Stimulated activated CD8-positive, alpha-beta memory T cell treated with anti-CD3 and anti-CD28 coated beads, Interleukin-7, amount 100 ng/mL, for 1 hour (primary cell): ENCODE measurements at places on chromosomes 3 and 15.

- no peak for DNase-seq
Measured at GRCh38 chr15:45585069-45585791, 1.9 kb upstream of the BLOC1S6 start.

- DNase-seq = no peak
Measured at GRCh38 chr3:16378415-16378814, 113.4 kb downstream of the OXNAD1 start.

DNA sequence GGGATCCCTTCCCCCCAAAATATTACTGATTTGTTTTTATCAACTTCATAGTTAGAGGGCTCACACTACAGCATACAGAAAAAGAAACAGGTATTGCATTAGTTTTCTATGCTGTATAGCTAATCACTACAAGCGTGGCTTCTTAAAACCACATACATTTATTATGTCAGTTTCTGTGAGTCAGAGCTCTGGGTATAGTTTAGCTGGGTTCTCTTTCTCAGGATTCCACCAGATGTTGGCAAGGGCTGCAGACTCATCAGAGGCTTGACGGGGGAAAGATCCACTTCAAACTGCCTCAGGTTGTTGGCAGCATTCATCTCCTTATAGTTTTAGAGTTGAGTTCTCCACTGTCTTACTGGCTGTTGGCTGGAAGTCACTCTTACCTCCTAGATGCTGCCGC lies 328.0 kb downstream of the NLGN1 start:
- DNase-seq = no peak

- no peak for DNase-seq
Measured at GRCh38 chr15:24761704-24762302, 86.2 kb downstream of the NPAP1 start.

DNA sequence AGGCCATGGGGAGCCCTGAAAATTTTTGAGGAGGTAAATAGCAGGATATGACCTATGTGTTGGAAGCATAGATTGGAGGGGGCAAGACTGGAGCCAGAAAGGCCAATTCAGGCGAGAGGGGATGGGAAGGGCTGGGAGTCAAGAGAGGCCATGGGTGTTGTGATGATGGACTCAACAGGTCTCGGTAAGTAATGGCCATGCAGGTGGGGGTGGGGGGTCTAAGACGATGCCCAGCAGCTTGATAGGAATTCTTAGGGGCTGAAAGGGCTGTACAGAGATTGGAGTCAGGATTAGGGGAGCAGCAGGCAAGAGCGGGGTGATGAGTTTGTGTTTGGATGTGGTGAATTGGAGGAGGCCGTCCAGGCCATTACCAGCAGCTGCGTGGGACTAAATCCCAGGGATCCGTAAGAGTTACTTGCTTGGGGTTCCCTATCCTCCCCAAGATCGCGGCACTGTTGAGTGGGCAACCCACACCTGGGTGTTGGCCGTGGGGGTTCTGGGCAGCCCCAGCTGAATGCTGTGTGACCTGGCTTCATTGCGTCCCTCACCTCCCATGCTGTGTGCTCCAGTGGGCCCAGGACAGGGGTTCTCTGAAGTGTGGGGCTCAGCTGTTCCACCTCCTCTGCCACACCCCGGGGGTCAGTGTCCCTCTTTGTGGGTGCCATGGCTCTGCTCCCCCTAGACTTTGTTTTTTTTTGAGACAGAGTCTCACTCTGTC lies 41.8 kb upstream of the CHRNB4 start:
- no peak for DNase-seq

GRCh38 chr15:39997031-39997430 lies 42.0 kb downstream of the SRP14 start:
- no peak for DNase-seq
